ENCODE measurements at places on chromosomes 16 and 17.
A peak's percentile ranks its signal among the peaks of the same experiment; 100 is the strongest.

GRCh38 chr16:86733546-86734254 is 155.4 kb downstream of the FOXL1 start:
- no peak overlapping the region for H3K4me3 ChIP-seq
- no peaks in the 10 kb centered on the region for H3K27me3 ChIP-seq
- H3K27ac ChIP-seq, result no peak overlapping the region
- no peaks in the 10 kb centered on the region for H3K4me1 ChIP-seq
- DNase-seq, result no peak
- H3K36me3 ChIP-seq, result no peaks in the 10 kb centered on the region

DNA sequence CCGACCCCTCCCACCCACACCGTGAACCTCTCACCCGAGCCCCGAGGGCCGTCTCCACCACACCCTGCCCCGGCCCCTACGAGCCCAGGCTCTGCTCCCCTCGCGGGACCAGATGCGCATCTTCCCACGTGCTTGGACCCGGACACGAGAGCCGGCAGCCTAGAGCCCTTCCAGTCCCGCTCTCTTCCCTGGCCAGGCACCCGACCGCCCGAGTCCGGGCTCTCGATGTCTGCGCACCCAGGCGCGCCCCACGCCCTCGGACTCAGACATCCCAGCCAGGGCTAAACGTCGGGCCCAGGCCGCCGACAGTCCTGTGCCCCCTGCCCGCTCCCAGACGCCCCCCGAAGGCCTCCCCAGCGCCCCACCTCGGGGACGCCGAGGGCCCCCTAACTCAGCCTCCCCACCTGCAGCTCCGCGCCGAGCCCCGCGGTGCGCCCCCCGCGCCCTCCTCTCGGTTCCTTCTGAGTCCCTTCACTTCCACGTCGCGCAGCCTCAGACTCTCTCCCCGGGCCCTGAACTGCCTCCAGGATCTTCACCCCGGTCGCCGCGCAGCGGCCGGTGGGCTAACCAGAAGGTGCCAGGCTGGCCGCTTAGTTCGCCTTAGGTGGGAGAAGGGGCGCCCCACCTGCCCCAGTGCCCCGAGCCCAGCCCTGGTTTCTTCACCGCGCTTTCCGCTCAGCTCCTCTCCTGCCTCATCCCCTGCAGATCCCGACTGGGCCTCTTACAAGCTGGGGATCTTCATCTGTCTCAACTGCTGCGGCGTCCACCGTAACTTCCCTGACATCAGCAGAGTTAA is 688 bp downstream of the ADAP2 start:
- no peak overlapping the region for H3K27ac ChIP-seq
- H3K4me3 ChIP-seq, result peak overlapping the region; percentile 41
- H3K4me1 ChIP-seq, result peaks cover 11% of the 10 kb centered on the region
- H3K36me3 ChIP-seq, result no peaks in the 10 kb centered on the region
- no peak for DNase-seq

DNA sequence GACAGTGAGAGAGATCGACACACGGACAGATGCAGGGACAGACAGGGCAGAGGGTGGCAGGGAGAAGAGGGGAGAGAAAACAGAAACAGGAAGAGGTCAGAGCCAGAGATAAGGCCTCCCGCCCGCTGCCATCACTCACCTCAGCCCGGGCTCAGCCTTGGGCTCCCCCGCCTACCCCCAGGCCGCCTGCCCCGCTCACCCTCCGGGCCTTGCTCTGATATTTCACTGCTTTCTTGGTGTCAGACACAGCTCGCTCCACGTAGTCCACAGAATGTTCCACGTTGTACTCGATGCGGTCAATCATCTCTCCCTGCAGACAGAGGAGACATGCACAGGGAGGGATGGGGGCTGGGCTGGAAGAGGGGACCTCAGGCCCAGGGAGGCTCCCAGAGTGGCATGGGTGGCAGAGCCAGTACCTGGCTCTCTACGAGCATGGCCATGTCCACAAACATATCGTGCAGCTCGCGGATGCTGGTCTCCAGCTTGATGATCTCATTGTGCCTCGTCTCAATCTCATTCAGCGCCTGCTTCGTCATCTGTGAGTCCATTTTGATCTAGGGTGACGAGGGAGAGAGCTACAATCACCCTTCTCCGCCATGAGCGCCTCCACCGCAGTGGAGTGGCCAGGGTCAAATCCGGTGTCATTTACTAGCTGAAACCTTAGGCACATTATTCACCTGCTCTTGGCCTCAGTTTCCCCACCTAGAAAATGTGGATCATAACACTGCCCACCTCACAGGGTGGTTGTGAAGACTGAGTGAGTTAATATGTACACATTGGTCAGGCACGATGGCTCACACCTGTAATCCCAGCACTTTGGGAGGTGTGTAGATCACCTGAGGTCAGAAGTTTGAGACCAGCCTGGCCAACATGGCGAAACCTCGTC is 8.2 kb downstream of the HSD3B7 start:
- no peaks in the 10 kb centered on the region for H3K27me3 ChIP-seq
- no peak overlapping the region for H3K4me3 ChIP-seq
- DNase-seq, result no peak
- H3K4me1 ChIP-seq, result peaks cover 16% of the 10 kb centered on the region
- no peak overlapping the region for H3K27ac ChIP-seq

- H3K27me3 ChIP-seq, result no peaks in the 10 kb centered on the region
- H3K36me3 ChIP-seq, result no peaks in the 10 kb centered on the region
- DNase-seq, result no peak
- H3K4me3 ChIP-seq, result no peak overlapping the region
These were observed 563.9 kb downstream of the TOX3 start for GRCh38 chr16:51982715-51983680.

- H3K4me1 ChIP-seq, result peaks cover 36% of the 10 kb centered on the region
- H3K4me3 ChIP-seq, result no peak overlapping the region
- no peak overlapping the region for H3K27ac ChIP-seq
- no peak for DNase-seq
- no peaks in the 10 kb centered on the region for H3K36me3 ChIP-seq
These were observed 9.7 kb downstream of the SLC6A2 start for GRCh38 chr16:55665511-55665910.

DNA sequence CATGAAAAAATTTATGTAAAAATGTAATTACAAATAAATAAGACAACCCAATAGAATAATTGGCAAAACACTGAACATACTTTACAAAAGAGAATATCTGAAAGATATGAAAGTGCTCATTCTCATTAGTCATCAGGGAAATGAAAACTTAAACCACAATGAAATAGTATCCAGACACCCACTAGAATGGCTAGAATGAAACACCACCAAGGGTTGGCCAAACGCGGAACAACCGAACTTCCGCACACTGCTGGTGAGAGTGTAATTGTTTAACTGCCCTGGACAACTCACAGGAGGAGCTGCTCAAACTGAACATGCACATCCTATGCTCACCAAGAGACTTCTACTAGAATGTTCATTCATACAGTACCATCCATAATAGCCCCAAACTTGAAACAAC is 5.8 kb upstream of the ZDHHC7 start:
- no peak for DNase-seq
- no peak overlapping the region for H3K4me3 ChIP-seq
- H3K27ac ChIP-seq, result no peak overlapping the region
- H3K36me3 ChIP-seq, result no peaks in the 10 kb centered on the region
- H3K27me3 ChIP-seq, result no peaks in the 10 kb centered on the region

DNA sequence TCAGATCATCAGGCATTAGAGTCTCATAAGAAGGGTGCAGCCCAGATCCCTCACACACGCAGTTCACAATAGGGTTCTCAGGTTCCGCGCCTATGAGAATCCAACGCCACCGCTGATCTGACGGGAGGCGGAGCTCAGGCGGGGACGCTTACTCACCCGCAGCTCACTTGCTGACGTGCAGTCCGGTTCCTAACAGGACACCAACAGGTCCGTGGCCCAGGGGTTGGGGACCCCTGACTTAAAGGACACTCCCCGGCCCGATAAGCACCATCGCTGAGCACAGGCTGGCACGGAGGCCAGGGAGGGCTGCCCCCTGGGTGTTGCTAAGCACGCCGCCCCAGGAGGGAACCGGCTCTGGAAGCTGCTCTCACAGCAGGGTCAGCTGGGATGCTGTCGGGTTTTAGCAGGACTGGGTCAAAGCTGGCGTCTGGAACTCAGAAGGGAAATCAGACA is 30.1 kb upstream of the BAHCC1 start:
- H3K36me3 ChIP-seq, result no peaks in the 10 kb centered on the region
- no peaks in the 10 kb centered on the region for H3K27me3 ChIP-seq
- peak; percentile 90 for DNase-seq
- peaks cover 24% of the 10 kb centered on the region for H3K4me1 ChIP-seq

- H3K4me1 ChIP-seq, result no peaks in the 10 kb centered on the region
- no peak for DNase-seq
- no peak overlapping the region for H3K27ac ChIP-seq
- no peak overlapping the region for H3K4me3 ChIP-seq
These were observed 30.8 kb downstream of the GPR139 start for GRCh38 chr16:20042848-20043247.

DNA sequence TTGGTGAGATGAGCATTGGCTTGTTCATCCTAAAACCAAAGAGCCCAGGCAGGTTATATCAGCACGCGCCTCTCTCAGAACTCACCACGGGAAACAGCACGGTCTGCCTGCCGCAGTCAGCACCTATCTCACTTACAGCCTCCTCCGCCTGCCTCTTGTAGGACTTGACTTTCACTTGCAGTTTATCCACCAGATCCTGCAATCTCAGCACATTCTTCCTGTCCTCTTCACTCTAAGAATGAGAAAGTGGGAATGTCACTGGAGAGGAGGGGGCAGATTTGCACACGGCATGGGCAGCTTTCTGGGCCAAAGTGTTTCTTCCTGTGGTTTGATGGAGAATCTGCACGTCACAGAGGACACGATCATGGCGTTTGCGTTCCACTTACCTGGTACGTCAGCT is 27.4 kb downstream of the MYH3 start:
- H3K27ac ChIP-seq, result no peak overlapping the region
- H3K4me1 ChIP-seq, result no peaks in the 10 kb centered on the region
- no peaks in the 10 kb centered on the region for H3K36me3 ChIP-seq
- no peaks in the 10 kb centered on the region for H3K27me3 ChIP-seq

DNA sequence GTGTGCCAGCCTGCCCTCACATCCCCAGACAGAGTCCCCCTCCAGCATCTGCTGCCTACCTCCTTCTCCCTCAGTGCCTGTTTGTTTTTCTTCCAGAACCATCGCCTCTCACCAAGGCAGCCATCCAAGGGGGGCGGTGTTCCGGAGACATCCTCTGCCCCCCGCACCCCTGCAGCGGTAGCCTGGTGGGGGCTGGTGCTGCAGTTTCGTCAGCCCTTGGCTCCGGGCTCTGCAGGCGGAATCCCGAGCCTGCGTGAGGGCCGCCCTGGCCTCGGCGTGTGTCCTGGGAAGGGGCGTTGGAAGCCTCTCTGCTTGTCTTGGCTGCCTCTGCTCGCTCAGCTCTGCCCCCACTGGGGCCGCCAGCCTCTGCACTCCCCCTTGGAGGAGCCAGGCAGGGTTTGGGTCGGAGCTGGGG is 126.0 kb upstream of the CIBAR2 start:
- H3K4me1 ChIP-seq, result peaks cover 42% of the 10 kb centered on the region
- DNase-seq, result no peak
- peak overlapping the region; percentile 57 for H3K27ac ChIP-seq
- H3K4me3 ChIP-seq, result no peak overlapping the region
- H3K27me3 ChIP-seq, result no peaks in the 10 kb centered on the region

- H3K4me3 ChIP-seq, result no peak overlapping the region
- H3K27ac ChIP-seq, result no peak overlapping the region
- no peaks in the 10 kb centered on the region for H3K4me1 ChIP-seq
These were observed 18.2 kb upstream of the METTL2A start for GRCh38 chr17:62405451-62405850.

DNA sequence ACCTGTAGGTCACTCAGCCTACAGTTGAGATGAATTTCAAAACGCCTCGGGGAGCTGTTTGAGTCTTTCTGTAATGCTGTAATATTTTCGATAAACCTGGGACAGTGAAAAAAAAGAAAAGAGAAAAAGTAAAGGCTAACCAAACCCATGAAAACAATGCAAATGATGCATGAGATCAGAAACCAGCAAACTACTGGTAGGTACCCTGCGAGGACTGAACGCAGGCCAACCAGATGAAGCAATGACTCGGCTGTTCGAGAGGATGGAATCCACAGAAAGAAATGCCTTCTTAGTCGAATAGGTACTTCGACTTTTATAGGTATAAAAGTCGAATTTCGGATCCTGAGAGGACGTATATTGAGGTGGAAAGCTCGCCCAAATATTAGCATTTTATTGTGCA is 509 bp upstream of the ATAD5 start:
- no peaks in the 10 kb centered on the region for H3K36me3 ChIP-seq
- DNase-seq, result no peak
- peak overlapping the region; percentile 85 for H3K4me3 ChIP-seq

DNA sequence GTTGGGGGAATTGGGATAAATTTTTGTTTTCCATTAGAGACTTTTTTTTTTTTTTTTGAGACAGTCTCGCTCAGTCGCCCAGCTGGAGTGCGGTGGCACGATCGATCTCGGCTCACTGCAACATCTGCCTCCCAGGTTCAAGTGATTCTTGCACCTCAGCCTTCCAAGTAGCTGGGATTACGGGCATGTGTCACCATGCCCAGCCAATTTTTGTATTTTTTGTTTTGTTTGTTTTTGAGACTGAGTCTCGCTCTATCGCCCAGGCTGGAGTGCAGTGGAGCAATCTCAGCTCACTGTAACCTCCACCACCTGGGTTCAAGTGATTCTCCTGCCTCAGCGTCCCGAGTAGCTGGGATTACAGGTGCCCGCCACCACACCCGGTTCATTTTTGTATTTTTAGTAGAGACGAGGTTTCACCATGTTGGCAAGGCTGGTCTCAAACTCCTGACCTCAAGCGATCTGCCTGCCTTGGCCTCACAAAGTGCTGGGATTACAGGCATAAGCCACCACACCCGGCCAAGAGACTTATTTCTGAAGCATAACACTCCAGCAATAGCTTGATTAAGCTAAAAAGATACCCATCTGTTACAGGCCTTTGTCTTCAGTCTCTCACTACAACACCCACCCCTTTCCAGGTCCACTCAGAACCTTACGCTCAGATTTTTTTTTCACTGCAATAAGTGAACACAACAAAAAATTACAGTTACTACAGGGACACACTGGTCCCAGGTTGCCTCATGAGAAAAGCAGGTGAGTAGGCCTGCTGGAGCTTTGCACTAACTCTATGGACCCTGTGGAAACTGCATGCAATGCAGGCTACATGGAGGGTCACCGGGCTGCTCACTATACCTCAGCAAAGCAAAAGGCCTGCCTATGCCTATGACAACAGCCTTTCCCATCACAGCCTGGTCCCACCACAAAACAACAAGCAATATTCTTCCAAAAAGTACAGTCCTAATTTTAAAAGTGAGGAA is 34.6 kb downstream of the KANSL1 start:
- H3K4me1 ChIP-seq, result peaks cover 93% of the 10 kb centered on the region
- DNase-seq, result no peak
- peak overlapping the region; percentile 29 for H3K27ac ChIP-seq
- H3K4me3 ChIP-seq, result no peak overlapping the region
- no peaks in the 10 kb centered on the region for H3K36me3 ChIP-seq
